ENCODE measurements at places on chromosomes 1 and 21.

DNA sequence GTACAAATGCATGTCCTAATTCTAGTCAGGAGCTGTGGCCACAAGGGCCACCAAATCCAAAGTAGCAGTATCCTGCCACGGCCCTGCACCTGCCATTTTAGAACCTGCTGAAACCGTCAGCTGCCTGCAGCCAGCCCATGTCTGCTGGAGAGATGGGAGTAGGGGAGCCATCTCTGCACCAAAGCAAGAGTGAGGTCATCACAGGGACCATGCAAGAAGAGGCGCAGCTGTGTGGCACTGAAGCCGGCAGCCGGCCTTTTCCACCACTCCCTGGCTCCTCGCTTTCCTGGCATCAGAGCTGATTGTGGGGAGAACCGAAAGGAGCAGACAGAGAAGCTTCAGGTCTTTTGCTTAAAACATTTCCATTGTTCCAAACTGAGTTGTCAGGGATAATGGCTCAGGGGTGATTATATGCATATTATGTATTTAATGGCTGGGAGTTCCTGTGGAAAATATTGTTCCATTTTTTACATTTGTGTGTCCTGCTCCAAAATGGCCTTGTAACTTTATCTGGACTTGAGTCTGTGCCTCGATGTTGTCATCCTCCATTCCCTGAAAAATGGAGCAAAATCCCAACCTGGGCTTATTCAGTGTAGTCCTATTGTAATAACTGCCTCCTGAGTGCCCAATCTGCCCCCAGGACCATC lies 18.7 kb upstream of the NBL1 start:
- no peak for DNase-seq

- no peak for DNase-seq
Measured at GRCh38 chr1:198713081-198713480, 74.2 kb downstream of the PTPRC start.

- DNase-seq: no peak
Measured at GRCh38 chr1:63698001-63698838, 75.6 kb upstream of the ROR1 start.

DNA sequence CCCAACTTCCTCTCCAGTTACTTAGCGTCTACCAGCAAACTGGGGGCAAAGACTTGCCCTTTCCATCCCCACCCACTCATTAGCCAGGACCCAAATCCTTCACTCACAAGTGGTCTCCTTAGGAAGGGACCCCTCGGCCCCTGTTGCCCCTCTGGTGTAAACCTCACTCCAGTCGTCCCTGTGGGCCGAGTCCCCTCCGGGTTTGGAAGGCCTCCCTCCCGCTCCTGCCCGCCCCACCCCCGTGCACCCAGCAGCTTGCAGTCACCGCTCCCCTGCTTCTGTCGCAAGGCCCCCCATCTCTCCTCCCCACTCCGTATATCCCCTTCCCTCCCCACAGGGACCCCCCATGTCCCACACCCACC lies 1.2 kb downstream of the EFHD2 start:
- no peak for DNase-seq

GRCh38 chr1:19981507-19982312 lies 2.3 kb upstream of the PLA2G2A start:
- DNase-seq: no peak

DNA sequence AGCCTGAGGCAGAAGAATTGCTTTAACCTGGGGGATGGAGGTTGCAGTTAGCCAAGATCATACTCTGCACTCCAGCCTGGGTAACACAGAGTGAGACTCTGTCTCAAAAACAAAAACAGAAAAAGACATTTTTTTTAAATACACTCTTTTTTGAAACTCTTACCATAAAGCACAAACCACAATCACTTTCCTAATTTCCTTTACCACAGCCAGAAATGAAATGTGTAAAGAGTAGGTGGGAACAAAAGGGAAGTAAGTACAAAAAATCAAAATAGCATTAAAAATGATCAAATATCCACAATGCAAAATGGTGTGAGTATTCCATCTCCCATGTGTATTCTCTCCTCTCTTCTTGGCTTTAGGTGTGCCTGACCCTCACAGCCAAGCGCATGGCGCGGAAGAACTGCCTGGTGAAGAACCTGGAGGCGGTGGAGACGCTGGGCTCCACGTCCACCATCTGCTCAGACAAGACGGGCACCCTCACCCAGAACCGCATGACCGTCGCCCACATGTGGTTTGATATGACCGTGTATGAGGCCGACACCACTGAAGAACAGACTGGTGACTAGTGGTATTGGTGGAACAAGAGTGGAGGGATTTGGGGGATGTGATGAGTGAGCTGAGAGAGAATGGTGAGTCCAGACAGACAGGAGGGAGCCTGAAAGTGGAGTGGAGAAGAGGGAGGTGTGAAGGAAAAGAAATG lies 14.9 kb downstream of the ATP1A4 start:
- DNase-seq: no peak

DNA sequence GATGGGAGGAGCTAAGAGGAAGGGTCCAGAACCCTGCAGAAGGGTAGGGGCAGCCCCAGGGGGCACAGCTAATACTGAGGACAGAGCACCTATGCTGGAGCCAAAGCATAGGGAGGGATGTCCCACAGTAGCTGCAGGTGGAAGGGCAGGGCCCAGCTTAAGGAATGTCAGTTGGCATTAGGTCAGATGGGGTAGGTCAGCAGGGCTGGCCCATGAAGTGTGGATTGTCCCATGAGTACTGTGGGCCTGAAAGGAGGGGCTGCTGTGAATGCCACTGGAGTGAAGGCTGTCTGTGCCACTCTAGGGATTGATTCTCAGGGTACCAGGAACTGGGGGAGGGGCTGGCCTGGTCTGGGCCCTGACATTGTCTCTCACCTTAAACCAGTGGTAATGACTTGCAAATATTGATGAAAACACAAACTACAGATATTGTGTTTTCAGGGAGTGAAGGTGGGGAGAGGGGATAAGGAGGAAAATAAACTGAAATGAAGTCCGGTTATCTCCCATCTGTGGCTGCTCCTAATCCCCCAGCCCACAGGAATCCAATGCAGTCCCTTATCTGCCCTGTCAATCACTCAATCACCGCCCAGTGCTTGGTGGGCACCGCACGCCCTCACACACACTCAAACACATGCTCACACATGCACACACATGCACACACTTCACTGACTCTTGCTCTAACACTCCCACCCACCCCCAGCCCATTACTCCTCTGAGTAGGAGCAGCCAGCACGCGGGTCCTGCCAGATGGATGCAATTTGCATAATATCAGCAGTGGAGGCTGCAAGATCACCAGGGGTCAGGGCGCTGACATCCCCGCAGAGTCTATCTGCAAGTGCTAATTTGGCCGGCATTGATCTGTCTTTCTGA lies 27.8 kb downstream of the DMAP1 start:
- DNase-seq: no peak

GRCh38 chr1:59026472-59026948 lies 242.7 kb upstream of the JUN start:
- DNase-seq: no peak

DNA sequence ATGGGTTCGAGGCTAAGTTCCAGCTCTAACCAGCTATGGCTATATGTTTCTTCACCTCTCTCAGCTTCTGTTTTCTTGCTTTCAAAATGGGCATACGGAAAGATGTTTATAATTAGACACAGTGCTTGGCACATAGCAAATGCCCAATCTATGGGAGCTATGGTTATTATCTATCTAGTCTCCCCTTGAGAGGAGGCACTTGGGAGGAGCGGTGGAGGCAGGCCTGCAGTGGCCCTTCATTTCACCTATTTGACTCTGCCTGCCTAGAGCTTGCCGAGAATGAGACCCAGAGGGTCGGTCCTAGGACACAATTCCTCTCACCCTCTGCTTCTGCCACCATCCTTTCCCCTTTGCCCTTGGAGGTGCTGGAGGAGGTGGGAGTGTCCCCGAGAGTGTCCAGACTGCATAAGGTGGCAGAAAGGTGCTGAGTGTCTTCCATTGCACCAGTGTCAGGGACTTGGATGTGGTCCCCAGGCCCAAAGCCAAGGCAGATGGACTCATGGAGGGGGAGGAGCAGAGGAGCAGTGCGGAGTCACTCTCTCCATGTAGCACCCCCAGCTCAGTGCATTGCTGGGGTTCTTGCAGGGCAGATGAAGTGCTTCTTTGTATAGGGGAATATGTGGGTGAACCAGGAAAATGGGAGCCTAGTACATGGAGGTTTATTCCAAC lies 9.0 kb downstream of the LGR6 start:
- DNase-seq: no peak

DNA sequence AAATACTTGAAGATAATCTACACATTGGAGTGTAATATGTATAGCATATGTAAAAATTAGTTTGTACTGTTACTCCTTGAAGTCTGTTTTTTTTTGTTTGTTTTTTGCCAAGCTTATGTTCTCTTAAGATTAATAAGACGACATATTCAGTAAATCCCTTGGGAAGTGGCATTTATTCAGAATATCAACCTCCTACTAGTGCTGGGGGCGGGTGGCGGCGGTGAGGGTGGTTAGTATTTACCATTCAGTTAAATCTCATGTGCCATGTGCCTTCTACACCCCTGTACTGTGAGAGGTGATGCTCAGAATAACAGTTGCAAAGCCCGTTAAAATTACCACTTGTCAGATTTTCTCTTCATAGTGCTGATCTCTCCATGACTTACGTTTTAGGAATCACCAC lies 3.0 kb downstream of the BACH1 start:
- no peak for DNase-seq

DNA sequence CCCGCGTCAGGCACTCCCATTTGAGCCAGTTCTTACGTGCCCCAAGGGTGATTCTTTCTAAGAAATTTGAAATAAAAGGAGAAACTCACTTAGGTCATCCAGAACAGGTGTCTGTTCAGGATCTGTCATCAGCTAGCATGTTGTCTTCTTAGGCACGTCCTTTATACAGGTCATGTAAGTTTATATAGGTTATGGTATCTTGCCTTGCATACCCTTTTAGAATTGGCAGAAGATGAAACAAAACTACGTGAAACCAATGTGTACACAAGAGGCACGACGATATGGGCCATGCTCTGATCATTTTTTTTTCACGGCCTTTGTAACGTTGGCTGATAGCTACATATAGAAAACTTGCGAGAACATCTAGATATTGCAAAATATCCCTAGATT lies 579 bp upstream of the GTF2B start:
- no peak for DNase-seq

GRCh38 chr1:44174630-44175029 lies 33.2 kb upstream of the KLF18 start:
- no peak for DNase-seq

GRCh38 chr1:31441073-31441472 lies 28.1 kb downstream of the SERINC2 start:
- no peak for DNase-seq

- DNase-seq: peak; percentile 88
Measured at GRCh38 chr1:116724765-116725375, 29.4 kb upstream of the CD2 start.

GRCh38 chr21:36369064-36369685 lies 16.0 kb upstream of the CHAF1B start:
- no peak for DNase-seq

- no peak for DNase-seq
Measured at GRCh38 chr1:171640225-171640624, 12.3 kb downstream of the MYOC start.

GRCh38 chr21:36463204-36463603 lies 16.7 kb downstream of the CLDN14 start:
- no peak for DNase-seq

GRCh38 chr1:95321531-95321930 lies 87.5 kb downstream of the RWDD3 start:
- DNase-seq: no peak

GRCh38 chr21:41045534-41046268 lies 122.3 kb upstream of the BACE2 start:
- DNase-seq: no peak

DNA sequence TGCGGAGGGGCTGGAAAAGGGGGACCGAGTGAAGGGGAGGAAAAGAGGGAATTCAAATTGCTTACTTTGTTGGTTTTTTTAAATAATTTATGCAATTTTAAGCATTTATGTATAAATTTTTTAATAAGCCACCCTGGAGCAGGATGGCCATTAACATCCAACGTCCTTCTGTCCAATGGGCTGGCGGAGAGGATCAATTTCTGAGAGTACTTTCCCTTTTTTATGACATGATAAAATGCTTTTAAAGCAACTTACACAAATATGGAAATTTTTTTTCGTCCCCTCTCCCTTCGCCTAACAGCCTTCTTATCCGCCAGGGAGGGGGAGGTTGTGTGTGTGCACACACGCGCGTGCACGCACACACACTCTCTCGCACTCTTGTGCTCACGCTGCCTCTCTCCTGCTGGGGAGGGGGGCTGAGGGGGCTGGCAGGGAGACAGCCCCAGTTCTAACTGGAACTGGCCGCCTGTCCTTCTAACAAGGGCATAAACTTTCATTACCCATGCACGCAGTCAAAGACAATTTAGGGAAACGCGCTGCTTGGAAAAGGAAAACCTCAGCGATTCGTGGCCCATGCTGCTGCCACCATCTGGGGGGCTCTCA lies 123.2 kb downstream of the CASZ1 start:
- DNase-seq: no peak

DNA sequence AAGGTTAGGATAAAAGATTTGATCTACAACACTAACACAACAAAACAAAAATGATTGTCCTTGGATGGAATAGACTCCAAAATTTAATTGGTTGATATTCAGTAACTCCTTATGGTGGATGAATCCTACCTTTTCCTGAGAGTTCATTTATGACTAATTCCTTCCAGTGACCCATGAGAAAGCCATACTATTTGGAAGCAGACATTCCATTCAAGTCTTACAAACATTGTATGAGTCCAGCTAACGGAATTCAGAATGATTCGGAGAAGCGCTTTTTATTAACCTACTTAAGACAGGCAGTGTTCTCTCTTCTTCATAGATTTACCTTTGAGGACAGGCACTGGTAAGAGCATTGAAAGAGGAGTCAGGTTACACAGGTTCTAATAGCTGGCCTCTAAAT lies 155.6 kb upstream of the ZNF648 start:
- DNase-seq: no peak

DNA sequence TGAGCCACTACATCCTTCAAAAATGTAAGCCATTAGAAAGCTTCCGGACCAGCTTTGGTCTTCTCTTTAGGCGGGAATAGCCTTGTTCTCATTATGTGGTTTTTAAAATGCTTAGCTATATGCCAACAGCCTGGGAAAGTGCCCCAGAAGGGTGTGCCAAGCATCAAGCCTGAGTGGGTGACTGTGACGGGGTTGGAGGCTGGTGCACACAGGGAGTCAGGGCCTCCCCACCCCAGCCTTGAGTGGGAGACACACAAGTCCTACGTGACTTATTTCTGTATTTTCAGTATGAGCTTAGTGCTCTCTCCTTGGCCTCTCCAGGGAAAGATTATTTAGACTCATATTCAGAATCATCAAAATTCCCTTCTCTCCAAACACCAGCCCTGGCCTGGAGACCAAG lies 9.8 kb downstream of the UBASH3A start:
- DNase-seq: peak; percentile 66

GRCh38 chr21:27582246-27582947 lies 615.5 kb upstream of the ADAMTS5 start:
- DNase-seq: no peak

- no peak for DNase-seq
Measured at GRCh38 chr21:44521301-44521927, 18.6 kb downstream of the KRTAP10-1 start.

GRCh38 chr21:41848533-41848932 lies 30.6 kb downstream of the PRDM15 start:
- no peak for DNase-seq

All from stimulated activated CD4-positive, alpha-beta T cell treated with anti-CD3 and anti-CD28 coated beads, Interleukin-4, amount 100 ng/mL, for 24 hours (primary cell).